ENCODE measurements at places on chromosomes 5 and 9.

DNA sequence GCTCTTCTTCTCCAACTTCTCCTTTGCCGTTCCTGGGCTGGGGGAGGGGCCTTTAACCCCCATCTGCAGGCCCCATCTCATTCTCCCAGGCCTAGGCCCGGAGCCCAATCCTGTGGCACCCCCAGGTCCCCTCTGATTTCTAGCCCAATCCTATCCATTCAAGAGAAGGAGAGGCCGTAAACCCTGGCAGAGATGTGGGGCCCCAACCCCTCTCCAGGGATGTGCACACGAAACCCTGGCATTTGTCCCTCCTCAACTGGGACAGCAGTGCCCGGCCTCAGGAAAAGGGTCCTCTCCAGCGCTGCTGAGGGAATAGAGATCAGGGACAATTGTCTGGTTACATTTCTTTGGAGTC lies 24.2 kb upstream of the ADAMTS2 start:
- DNase-seq, result no peak

DNA sequence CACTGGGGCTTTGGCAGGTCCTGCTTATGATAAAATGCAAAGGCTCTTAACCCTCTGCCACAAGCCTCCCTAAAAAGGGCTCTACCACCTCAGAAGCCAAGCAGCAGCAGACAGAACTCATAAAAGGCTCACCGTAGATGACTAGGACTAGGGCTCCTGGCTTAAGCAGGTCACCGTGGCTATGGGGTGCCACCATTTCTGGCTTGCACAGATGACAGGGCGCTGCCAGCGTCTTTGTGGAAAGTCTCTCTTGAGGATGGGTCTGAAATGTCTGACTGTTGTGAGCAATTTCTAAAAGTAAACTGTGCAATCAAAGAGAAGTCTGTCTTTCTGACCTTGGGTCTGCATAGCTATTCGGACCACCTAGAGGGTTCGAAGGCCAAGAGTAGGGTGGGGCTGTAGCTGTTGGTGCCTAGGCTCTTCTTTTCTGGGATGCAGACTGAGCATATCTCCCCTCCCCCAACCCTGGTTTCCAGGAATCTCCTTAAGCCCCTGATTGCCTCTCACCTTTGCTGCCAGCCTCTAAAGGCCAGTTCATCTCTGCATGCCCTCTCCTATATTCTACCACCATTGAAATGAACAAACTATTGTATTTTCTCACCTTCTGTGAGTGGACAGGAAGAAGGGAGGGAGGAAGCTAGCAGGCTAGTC lies 307.4 kb downstream of the ARHGAP26 start:
- DNase-seq, result no peak

DNA sequence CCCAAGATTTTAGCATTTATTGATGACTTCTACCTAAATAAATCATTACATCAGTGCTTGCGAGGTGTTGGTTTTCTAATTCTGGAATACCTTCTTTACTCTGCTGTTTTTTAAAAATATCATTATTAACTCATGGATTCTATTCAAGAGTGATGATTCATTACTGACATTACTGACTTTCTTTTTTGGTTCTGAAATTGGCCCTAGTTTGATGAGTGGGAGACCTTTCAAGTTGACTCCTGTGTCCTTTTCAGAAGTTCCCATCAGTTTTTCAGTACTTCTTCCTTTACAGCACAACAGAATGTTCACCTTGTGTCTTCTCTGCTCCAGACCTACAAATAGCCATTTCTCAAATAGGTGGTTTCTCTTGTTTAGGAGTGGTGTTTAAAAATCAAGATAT lies 114.1 kb downstream of the PCSK5 start:
- no peak for DNase-seq

DNA sequence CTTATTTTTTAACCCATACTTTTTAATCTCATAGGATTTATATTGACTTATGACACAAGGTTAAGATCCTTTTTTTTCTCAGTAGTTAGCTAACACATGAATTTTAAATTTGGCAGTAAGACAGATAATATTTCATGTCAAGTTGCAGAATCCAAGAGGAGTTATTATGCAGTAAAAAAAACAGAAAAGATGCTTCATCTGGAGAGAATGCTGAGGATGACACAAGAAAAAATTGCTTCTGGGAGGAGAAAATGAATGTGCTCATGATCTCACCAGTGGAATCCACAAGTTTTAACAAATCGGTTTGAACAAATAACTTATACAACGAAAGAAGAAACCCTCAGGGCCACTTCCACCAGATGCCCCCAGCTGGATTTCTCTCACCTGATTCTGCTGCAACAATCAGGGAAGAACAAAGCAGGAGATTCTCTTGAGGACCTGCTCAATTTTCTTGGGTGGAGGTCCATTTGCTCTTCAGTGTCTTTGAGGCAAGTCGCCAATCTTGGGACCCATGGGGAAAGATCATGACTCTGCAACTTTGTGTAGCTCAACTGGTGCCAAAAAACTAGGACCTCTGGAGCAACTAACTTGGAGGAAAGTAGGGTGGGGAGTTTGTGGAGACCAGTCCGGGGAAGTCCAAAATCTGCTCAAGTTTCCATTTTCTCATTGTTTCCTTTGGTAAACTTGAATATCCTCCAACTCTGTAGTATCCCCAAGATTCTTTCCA lies 50.5 kb upstream of the TNFSF15 start:
- no peak for DNase-seq

DNA sequence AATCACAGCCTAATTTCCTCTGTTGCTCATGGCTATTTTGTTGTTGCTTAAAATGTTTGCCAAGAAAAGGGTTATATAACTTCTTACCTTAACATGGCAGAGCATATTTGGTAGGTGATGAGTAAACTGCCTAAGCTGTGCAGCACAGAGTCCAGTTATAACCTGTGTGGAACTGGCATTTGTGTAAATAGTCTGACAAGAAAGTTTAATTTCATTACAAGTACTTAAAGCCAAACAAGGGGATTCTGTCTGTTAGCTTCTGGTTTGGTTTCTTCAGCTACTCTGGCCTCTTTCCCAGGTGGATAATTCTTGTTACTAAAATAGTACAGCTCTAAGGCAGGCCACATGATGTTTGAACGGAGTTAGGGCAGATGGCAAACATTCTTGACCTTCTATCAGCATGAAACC lies 72.2 kb downstream of the PTCD2 start:
- DNase-seq, result no peak

DNA sequence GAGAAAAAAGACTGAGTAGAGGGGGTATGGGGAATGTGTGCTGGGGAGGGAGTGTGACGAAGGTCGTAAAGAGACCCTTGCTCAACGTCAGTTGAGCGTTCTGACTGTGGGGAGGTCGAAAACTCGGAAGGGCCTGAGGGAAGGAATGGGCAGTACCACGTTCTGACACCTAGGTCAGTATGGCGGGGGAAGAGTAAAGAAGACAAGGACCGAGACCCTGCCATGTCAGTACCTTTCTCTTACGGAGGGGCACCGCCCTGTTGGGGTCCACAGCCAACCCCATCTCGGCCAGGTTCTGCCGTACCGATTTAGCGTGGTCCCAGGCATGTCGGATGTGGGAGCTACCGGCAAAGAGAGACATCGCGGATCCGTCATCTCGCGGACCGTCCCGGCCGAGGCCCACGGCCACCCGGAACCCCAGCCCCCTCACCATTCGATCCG lies 375 bp downstream of the NOP16 start:
- DNase-seq, result no peak

- DNase-seq, result no peak
These were observed 120.4 kb upstream of the OSMR start for GRCh38 chr5:38725371-38725865.
